ENCODE measurements at places on chromosomes 2 and 18.

DNA sequence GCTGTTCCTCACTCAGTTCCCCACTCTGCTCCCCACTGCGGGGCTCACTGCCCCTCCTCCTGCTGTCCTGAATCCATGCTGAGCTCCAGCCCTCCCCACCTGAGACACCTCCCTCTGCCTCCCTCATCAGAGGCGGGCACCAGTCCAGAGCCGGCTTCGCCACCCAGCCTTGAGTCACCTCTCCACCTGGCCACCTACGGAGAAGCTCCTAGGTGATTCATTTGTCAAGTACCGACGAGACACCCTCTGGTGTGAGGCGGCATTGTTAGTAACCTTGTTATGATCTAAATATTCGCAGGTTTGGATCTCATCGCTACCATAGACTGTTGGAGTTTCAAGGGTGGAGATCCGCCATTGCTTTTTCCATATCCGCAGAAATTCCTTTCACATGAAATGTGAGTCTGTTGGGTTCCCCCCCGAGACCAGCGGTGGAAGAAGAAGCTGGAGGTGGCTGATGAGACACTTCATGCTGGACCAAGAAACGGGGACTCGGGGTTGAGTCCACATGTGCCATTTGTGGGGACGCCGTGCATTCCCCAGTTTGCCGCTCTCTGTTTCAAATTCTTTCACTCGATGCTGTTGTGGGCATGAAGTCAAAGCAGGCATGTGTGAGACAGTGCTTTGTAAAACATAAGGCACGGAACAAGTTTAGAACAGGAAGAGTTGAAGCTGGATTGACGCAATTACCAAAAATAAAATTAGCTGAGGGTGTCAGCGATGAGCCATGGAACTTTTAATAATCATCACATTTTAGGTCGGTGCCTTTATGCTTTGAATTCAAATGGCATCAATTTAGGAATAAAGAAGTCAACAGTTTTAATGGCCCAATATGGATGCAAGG is 259.8 kb upstream of the HDAC4 start:
- DNase-seq, result no peak

DNA sequence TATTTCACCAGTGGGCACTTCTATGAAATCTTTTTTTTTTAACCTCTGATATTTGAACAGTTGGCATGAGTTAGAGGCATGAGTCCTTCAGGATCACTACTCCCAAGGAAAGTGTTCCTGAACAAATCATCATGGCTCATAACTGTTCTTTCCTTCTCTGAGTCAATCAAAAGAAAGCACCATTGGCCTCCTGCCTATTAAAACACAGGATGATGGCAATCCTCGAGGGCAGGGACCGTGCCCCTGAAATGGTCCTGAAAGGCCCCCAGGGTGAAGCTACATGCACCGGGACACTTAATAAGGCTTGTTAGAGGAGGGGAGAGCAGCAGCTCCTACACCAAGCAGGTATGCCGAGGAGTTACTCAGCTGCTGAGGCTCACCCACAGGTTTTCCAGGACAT is 43.5 kb downstream of the SLC14A2 start:
- DNase-seq, result no peak

DNA sequence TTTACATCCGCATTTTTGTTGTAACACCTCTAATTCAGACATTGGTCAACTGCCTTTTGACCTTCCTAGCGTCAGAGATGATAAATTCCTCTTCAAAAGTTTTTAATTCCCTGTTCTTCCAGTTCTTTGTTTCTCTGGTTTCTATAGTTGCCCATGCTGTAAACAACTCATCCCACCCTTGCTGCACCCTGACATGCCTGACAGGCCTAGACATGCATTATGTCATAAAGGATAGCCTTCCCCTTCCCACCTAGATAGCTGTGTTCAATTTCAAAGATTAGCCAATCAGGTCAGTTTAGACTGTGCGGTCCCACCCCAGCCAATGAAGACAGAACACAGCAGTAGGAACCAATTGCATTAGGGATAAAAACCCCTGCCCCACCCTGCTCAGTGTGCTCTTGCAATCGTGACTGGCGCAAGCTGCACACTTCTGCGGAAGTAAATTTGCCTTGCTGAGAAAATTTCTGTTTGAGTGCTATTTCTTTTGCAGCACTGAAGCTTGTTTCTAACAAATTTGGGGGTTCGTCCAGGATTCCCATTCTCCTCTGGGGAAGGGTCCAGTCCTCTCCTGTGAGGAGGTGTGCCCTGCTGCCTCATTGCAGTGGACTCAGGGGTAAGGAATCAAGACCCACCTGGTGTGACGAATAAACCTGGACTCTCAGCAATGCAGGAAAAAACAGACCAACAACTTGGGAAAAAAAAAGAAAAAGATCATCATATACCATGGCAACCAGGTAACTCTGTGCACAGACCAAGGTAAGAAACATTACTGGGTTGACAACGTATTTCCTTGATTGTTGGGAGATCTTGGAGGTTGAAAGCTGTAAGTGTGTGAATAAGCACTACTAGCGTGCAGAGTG is 9.1 kb upstream of the SAP130 start:
- no peak for DNase-seq

DNA sequence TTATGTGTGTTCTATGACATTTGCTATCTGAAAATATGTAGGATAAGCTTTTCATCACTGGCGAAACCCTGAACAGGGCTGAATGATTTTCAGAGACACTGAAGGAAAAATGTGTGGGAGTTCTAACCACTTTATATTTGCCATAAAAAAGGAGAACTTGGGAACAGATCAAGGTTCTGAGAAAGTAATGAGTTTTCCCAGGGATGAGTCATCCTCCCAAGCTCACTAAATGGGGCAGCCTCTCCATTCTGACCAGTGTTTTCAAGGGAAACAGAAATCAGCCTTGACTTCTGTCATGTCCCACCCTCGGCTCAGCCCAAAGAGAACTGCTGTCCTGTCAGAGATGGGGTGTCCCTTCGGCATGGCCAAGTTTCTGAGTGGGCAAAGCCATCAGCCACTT is 2109.8 kb upstream of the CELF4 start:
- no peak for DNase-seq

DNA sequence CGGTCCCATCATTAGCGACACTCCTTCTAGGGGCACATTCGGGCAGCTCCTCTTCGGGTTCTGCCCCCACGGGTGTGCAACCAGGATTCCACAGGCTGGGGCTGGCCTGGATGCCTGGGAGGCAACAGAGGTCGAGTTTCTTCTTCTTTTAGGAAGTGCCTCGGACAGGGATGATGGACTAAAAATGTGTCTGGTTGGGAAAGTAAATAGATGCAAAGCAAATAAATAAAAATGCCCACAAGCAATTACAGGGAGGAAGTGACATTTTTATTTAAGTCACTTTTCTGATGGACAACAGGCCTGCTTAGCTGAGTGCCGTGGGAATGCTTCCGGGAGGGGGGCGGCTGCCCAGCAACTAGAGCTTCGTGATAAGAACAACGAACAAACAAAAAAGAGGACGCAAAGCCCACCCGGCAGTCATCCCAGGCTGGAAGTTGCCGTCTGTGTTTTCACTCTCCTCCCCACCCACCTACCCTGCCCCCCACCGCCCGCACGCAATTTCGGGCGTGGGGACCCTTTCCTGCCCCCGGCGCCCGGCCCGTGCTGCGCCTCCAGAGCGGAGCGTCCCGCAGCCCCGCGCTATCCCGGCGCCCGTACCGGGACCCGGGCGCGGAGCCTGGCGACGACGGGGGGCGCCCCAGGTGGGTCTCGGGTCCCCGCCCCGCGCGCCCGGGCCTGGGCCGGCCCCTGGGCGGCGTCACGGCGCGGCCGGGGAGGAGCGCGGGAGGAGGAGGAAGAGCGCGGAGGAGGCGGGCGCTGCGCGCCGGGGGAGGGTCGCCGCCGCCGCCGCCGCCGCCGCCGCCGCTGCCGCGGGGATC is 412 bp upstream of the NCK2 start:
- no peak for DNase-seq

- no peak for DNase-seq
Measured at GRCh38 chr2:176599796-176600485, 330.7 kb downstream of the MTX2 start.

DNA sequence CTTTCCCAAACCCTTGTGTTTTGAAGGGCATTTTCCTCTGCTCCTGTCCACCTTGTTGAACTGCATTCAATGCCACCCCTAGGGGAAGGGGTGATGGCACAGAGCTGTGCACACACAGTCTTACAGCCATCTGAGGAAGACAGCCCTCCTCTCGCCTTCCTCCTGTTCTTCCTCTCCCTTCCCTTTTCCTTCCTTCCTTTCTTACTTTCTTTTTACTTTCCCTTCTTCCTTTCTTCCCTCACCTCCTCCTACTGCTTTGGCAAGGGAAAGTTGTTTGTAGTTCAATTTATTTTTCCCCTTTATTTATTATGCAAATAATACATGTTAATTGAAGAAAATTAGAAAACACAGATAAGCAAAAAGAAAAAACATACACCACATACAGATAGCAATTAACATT is 99.4 kb downstream of the CDH20 start:
- DNase-seq, result no peak

- DNase-seq, result no peak
Measured at GRCh38 chr18:32440518-32440917, 30.2 kb downstream of the GAREM1 start.

DNA sequence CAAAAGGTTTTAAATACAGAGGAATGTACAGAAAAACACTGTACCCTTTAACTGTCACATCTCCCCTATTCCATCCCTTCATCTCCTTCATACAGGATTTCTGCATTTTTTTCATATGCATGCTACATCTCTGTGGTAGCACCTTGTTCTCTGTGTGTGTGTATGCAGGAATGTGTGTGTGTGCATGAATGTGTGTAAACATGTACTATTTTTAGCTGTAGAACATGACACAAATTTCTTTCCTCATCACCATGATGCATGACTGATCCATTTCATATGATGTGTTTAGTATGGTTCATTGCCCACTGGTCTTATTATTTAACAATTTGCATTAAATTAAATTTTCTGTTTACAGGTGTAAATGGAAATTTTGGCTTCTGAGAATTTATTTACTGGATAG is 21.5 kb upstream of the ZEB2 start:
- no peak for DNase-seq

DNA sequence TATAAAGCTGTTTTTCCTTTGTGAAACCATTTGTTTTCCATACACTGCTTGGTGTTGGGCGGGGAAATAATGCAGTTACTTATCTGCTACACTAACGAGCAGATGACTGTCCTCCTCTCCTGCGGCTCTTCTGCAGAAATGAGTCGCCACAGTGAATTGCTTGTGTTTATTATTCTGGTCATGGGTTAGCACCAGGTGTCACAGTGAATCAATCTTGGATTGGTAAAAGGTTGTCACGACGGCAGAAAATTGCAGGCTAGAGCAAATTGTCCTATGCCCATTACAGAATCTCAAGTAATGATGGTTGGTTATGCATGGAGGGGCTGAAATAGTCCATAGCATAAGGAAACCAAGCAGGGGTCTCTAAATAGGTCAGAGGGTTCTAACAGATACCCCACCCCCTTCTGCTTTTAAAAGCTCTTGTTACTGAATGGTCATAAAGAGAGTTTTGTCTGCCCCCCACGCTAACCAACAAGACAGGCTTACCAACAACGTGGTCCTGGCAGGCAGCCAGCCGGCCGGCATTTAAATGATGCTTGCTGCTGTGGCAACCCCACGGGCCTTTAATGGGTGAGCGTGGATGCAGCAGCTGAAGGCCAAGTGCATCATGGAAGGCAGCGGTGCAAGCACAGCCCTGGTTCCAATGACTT is 29.5 kb downstream of the RAB31 start:
- DNase-seq, result no peak

- DNase-seq, result no peak
Measured at GRCh38 chr18:79954791-79955190, 3.3 kb upstream of the SLC66A2 start.

GRCh38 chr2:31322371-31322770 is 88.4 kb downstream of the EHD3 start:
- no peak for DNase-seq

DNA sequence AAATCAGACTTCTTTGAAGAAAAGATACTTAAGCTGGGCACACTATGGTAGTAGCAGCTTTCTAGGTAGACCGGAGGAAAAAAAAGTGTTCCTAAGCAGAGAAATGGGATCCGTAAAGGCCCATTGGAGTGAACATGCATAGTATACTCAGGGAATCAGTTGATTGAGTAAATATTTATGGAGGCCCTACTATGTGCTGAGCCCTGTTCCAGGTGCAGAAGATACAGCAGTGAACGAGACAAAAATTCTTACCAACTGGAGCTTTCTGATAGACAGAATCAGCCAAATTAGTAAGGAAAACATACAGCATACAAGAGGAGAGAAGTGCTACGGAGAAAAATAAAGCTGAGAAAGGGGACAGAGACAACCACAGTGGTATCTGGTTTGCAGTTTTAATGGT is 28.1 kb downstream of the CRIM1 start:
- no peak for DNase-seq

GRCh38 chr2:101116348-101116747 is 34.8 kb downstream of the TBC1D8 start:
- DNase-seq, result no peak

- DNase-seq, result no peak
Measured at GRCh38 chr18:9016633-9017166, 85.8 kb upstream of the NDUFV2 start.

- no peak for DNase-seq
Measured at GRCh38 chr2:194223218-194223617, 1433.8 kb upstream of the SLC39A10 start.

GRCh38 chr2:208466920-208467298 is 60.3 kb downstream of the PTH2R start:
- DNase-seq, result no peak

- no peak for DNase-seq
Measured at GRCh38 chr18:70028734-70029133, 81.1 kb upstream of the CD226 start.

All from stimulated activated CD8-positive, alpha-beta memory T cell treated with anti-CD3 and anti-CD28 coated beads, Interleukin-4, amount 100 ng/mL, for 4 hours (primary cell).